ENCODE measurements at places on chromosomes 1 and 21.

GRCh38 chr21:42644223-42645208, 8.9 kb upstream of the PDE9A start:
- H3K4me1 ChIP-seq, result no peaks in the 10 kb centered on the region
- ATAC-seq, result no peak
- no peak overlapping the region for H3K27ac ChIP-seq
- H3K4me3 ChIP-seq, result no peak overlapping the region
- no peaks in the 10 kb centered on the region for H3K36me3 ChIP-seq

- H3K36me3 ChIP-seq, result no peaks in the 10 kb centered on the region
- no peak overlapping the region for H3K4me3 ChIP-seq
- H3K27me3 ChIP-seq, result peaks cover 22% of the 10 kb centered on the region
- no peak for ATAC-seq
- no peak overlapping the region for H3K27ac ChIP-seq
Measured at GRCh38 chr1:29679316-29679715, 443.0 kb downstream of the PTPRU start.

DNA sequence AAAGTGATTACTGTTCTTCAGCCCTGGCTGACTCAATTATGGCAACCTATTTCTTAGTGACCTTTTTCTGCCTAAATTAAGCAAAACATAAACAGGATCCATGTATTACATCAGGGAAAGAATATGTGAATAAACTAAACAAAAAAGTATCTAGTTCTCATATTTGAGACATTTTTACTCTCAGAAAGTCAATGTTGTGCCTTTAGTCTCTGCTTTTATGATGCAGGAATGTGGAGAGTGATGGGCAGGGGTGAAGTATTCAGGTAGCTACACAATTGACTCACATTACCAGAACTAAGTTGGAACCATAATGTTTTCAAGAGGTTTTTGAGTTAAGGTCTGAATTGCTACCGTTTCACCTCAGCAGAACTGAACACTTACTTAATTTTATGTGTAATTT, 462.7 kb upstream of the CXADR start:
- no peak for ATAC-seq
- H3K4me1 ChIP-seq, result no peaks in the 10 kb centered on the region
- no peaks in the 10 kb centered on the region for H3K27me3 ChIP-seq
- no peak overlapping the region for H3K27ac ChIP-seq
- H3K36me3 ChIP-seq, result no peaks in the 10 kb centered on the region

DNA sequence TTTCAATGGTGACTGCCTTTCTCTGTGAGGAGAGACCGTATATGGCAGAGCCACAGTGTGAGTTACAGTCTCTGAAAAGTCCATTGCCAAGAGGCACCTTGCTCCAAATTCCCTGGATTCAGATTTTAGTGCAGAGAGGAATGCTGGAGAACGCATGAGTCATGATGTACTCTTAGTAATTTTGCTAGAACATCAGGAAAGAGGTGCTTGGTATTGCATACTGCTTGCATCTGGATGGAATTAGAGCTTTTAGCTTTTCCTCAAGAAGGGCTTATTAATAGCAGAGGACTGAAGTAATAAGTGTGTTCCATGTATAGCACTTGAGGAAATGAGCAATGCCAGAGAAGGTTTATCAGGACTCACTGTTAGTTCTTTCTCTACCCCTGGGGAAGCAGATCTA, 40.5 kb upstream of the AKT3 start:
- no peaks in the 10 kb centered on the region for H3K4me1 ChIP-seq
- no peak overlapping the region for H3K4me3 ChIP-seq
- no peak overlapping the region for H3K27ac ChIP-seq
- ATAC-seq, result no peak
- no peaks in the 10 kb centered on the region for H3K36me3 ChIP-seq

DNA sequence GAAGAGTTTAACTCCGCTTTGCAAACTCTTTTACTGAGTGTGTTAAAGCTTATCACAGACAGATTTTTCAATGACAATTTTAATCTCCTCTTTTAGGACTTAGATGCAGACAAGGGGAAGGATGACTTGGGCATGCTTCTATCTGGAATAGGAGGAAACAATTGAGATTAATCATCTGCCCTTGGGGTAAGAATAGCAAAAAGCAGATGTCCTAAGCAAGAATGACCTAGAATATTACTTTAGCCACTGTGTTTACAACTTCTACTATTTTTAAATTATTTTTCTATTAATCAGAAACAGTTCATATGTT, 569.0 kb upstream of the ADGRL2 start:
- H3K36me3 ChIP-seq, result no peaks in the 10 kb centered on the region
- H3K4me1 ChIP-seq, result no peaks in the 10 kb centered on the region
- H3K4me3 ChIP-seq, result no peak overlapping the region
- H3K27ac ChIP-seq, result no peak overlapping the region

DNA sequence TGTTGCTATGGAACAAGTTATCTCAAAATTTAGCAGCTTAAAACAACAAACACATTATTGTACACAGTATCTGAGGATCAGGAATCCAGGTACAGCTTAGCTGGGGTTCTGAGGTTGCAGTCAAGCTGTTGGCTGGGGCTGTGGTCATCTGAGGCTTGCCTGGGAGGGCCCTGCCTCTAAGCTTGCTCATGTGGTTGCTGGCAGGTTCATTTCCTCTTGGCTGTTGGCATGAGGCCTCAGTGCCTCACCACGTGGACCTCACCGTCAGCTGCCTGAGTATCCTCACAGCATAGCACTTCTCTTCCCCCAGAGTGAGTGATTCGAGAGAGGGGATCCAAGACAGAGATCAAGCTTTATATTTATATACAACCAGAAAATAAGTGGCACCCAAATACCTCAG, 18.6 kb downstream of the NTPCR start:
- no peaks in the 10 kb centered on the region for H3K4me1 ChIP-seq
- no peak for ATAC-seq
- H3K4me3 ChIP-seq, result no peak overlapping the region
- H3K27ac ChIP-seq, result no peak overlapping the region
- no peaks in the 10 kb centered on the region for H3K27me3 ChIP-seq
- H3K36me3 ChIP-seq, result peaks cover 79% of the 10 kb centered on the region

GRCh38 chr1:167694691-167695090, 27.1 kb upstream of the MPZL1 start:
- peak overlapping the region; percentile 47 for H3K27ac ChIP-seq
- H3K36me3 ChIP-seq, result peaks cover 79% of the 10 kb centered on the region
- no peaks in the 10 kb centered on the region for H3K27me3 ChIP-seq
- no peak for ATAC-seq

- H3K4me3 ChIP-seq, result no peak overlapping the region
- no peak for ATAC-seq
- no peaks in the 10 kb centered on the region for H3K36me3 ChIP-seq
- H3K4me1 ChIP-seq, result peaks cover 21% of the 10 kb centered on the region
- H3K27me3 ChIP-seq, result peaks cover 56% of the 10 kb centered on the region
- no peak overlapping the region for H3K27ac ChIP-seq
Measured at GRCh38 chr1:2459757-2460156, 16.3 kb upstream of the PLCH2 start.

DNA sequence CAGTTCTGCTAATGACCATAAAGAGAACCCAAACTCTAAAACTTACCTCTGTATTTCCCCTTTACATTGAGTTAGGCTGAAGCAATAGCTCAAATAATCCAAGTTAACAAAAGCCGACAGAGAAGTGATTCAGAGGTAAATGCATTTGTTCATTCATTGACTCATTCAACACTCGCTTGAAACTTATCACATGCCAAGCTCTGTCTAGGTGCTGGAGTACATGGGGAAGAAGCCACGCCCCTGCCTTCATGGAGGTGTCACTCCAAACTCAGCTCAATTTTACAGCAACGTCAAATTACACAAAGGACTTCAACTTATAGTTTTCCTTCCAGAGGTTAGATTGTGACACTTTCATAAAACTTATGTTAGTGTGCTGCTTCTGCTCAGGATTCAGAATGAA, 45.8 kb downstream of the SLC25A24 start:
- H3K4me3 ChIP-seq, result no peak overlapping the region
- H3K27me3 ChIP-seq, result no peaks in the 10 kb centered on the region
- no peak for ATAC-seq
- no peaks in the 10 kb centered on the region for H3K4me1 ChIP-seq
- H3K36me3 ChIP-seq, result peaks cover 20% of the 10 kb centered on the region

- peak overlapping the region; percentile 94 for H3K4me3 ChIP-seq
- H3K27ac ChIP-seq, result peak overlapping the region; percentile 95
- peaks cover 51% of the 10 kb centered on the region for H3K36me3 ChIP-seq
- peaks cover 64% of the 10 kb centered on the region for H3K4me1 ChIP-seq
- H3K27me3 ChIP-seq, result no peaks in the 10 kb centered on the region
- no peak for ATAC-seq
Measured at GRCh38 chr1:234607109-234608024, 2.6 kb downstream of the IRF2BP2 start.

DNA sequence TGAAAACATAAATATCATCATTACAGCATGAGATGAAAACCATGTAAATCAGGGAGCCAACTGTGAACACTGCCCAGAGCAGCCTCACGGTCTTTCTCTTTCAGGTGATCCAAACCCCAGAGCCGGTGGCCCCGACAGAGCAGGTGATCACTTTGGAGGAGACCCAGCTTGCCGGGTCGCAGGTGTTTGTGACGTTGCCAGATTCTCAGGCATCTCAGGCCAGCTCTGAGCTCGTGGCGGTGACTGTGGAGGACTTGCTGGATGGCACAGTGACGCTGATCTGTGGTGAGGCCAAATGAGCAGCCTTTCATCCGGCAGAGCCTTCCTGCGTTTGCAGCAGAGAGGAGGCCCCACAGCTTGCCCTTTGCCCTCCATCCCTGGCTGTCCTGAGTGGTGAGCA, 37.2 kb upstream of the EPHA8 start:
- no peak overlapping the region for H3K27ac ChIP-seq
- H3K4me3 ChIP-seq, result no peak overlapping the region
- H3K4me1 ChIP-seq, result no peaks in the 10 kb centered on the region
- no peaks in the 10 kb centered on the region for H3K27me3 ChIP-seq
- no peak for ATAC-seq
- H3K36me3 ChIP-seq, result peaks cover 77% of the 10 kb centered on the region

- ATAC-seq, result no peak
- no peaks in the 10 kb centered on the region for H3K36me3 ChIP-seq
- no peaks in the 10 kb centered on the region for H3K4me1 ChIP-seq
Measured at GRCh38 chr1:94698759-94699502, 121.2 kb upstream of the SLC44A3 start.

DNA sequence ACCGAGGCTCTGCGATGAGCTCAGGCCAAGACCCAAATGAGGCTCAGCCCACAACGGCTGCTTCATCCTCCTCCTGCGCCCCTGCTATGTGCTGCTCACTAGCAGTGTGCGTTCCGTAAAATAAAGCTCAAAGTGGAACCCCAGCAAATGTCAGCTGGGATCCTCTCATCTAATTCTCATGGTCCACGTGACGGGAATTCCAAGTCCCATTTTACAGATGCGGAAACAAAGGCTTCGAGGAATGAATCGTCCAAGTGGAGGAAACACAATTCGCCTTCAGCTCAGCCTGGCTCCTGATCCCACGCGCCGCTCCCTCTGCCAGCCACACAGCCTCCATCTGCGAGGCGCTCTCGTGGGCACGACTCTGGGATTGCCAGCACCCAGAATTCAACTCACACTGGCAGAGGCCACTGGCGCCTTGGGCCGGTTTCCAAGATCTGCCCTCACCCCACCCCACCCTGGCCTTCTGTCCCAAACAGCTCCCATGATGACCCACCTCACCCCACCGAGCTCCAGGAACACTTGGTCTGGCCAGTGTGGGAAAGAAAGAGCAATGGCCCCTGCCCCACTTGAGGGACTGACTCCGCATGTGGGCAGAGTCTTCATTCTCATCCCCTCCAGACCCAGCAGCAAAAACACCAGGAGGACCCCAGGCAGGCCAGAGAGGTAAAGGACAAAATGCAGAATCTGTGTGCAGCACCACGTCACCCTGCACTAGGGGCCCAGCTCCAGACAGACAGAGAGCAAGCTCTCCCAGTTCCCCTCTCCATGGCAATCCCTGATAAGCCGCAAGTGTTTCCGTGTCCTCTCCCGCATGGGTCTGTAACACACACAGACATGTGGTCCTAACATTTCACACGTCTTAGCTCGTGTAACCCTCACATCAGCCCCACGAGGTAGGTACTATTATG, 10.5 kb downstream of the CASZ1 start:
- no peak for ATAC-seq
- H3K4me1 ChIP-seq, result no peaks in the 10 kb centered on the region

- H3K4me1 ChIP-seq, result no peaks in the 10 kb centered on the region
- no peaks in the 10 kb centered on the region for H3K36me3 ChIP-seq
- H3K4me3 ChIP-seq, result no peak overlapping the region
Measured at GRCh38 chr1:56676571-56677035, 31.5 kb downstream of the PRKAA2 start.

DNA sequence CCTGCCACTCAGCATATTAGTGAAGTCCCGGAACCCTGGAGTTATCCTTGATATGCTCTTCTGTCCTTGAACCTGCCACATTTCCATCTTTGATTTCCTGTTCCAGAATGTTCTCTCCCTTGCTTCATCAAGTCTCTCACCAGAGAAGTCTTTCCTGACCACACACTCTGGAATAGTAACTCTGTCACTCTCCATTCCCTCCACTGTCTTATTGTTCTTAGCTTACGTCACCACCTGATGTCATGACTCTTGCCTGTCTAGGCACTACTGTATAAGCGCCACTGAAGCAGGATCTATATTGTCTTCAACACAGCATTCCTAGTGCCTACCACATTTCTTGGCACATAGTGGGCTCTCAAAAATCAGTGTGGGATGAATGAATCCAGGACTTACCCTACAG, 65.4 kb upstream of the SMYD2 start:
- H3K27ac ChIP-seq, result no peak overlapping the region
- no peaks in the 10 kb centered on the region for H3K36me3 ChIP-seq
- H3K4me1 ChIP-seq, result peaks cover 5% of the 10 kb centered on the region
- no peak for ATAC-seq
- H3K4me3 ChIP-seq, result no peak overlapping the region
- peaks cover 27% of the 10 kb centered on the region for H3K27me3 ChIP-seq

- H3K36me3 ChIP-seq, result no peaks in the 10 kb centered on the region
- H3K4me3 ChIP-seq, result no peak overlapping the region
- H3K27ac ChIP-seq, result no peak overlapping the region
- H3K27me3 ChIP-seq, result no peaks in the 10 kb centered on the region
- H3K4me1 ChIP-seq, result no peaks in the 10 kb centered on the region
Measured at GRCh38 chr1:58739856-58740466, 40.1 kb upstream of the MYSM1 start.
